ENCODE measurements at places on chromosomes 4 and X.

GRCh38 chr4:85854546-85854945 lies 379.6 kb downstream of the ARHGAP24 start:
- DNase-seq, result no peak

DNA sequence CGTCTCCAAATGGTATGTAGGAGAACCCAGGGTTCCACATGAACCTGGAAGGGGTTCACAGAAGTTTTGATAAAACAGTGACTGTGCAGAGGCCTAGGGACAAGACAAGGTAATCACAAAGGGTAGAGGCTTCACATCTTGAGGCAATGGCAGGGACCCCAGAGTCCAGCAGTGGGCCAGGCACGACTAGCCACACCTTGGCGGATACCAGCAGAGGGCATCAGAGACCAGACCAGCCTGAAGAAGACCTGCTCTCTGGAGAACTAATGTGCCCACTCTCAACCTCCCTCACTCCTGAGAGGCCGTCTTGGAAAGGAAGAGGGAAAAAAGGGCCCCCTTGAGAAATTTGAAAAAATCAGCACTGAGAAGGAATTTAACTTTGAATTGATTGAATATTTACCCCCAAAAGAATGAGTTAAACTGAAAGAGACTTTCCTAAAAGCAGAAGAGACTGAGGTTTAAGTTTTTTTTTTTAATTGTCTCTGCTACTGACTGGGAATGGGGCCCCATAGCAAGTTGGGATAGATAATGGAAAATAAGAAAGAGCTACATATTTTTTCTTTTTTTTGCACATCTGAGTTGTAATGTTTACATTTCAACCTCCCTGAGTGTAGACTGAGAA lies 243.8 kb upstream of the JADE1 start:
- DNase-seq, result peak; percentile 65

- no peak for DNase-seq
Measured at GRCh38 chr4:160836431-160836830, 1327.4 kb downstream of the FSTL5 start.

DNA sequence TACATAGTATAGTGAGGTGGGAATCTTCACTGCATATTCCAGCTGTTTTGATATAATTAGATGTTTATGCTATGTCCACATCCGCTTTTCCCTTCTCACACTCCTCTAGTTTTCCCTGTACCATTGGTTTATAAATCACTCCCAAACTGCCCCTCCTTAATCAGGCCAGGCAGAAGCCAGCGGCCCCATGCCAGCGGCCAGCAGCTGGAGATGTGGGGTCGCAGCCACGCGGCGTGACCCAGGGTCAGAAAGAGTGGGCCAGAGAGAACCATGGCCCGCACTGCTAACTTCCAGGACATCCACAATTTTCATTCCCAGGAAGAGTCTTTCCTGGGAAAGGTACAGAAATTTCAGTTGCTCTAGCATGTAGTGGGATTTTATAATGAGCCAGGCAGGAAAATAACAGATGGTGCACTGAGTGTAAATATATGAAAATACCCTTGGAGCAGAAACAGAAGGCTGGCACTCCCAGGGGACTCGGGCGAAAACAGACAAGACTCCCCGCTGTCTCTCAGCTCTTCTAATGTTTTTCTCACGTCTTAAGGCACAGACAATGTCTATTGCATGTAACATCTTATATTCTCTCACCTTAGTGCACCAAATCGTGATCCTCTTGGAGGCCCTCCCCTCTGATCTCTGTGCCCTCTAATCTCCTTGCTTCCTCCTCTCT lies 145.9 kb upstream of the ZFP42 start:
- no peak for DNase-seq

- DNase-seq, result peak; percentile 7
Measured at GRCh38 chrX:114508756-114509155, 75.1 kb upstream of the HTR2C start.

- DNase-seq, result no peak
Measured at GRCh38 chrX:74949717-74950116, 24.5 kb upstream of the NEXMIF start.

DNA sequence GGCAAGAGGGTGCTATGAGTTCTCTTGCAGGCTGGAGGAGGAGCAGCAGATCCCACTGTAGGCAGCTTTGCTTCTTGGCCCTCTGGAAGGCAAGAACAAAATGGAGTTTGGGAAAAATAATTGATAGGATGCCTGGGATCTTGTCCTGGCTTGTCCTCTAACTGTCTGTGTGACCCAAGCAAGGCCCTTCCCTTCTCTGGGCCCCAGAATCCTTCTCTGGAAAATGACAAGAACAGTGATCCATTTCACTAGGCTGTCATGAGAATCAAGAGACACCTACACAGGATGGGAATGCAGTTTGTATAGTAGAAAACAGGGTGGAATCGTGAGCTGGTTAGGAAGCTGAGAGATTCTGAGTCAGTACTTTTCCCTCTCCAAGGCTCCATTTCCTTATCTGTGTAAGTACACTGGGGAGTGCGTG lies 133.3 kb downstream of the PJA1 start:
- DNase-seq, result peak; percentile 19

DNA sequence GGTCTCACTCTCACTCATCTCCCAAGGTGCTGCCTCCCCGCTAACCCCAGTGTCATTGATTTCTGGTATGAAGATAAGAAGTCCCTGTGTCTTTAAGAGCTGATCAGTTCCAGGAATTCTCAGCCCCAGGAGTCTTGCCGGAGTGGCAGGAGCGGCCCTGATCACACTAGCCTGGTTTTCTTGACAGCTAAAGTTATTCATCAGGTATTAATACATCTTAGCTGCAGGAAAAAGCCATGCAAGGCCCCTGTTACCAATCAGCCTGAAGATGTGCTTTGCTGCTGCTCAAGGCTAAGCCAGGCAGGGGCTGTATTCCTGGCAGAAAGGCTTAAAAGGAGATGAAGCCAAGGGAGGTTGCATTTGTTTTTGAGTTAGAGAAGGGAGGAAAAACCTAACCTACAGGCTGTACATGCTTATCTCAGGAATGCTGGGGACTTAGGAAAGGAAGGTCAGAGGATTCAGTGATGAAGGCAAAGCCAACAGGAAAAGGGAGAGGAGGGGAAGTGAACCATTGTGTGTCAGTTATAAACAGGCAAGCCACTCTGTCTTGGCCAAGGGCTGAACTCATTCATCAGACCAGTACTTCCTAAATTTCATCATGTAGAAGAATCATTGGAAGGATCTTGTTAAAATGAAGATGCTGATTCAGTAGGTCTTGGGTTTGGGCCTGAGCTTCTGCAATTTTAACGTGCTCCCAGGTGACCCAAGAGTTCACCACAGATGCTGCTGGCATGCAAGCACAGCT lies 8.6 kb downstream of the SRPX start:
- no peak for DNase-seq

GRCh38 chrX:38124000-38124399 lies 96.7 kb downstream of the SRPX start:
- no peak for DNase-seq

DNA sequence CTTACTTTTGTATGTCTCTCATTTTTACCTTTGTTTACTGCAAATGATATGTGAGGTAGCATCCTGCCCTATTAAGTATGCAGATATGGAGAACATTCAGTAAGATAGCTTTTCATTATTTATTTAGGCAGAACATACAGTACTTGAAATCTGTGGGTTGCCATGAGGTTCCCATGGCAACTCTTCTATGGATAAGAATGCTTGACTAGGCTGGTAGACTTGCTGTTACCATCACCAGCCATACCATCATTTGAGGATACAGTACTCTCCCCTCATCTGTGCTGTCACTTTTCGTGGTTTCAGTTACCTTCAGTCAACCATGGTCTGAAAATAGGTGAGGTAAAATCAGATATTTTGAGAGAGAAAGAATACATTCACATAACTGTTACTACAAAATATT lies 56.7 kb downstream of the NAF1 start:
- DNase-seq, result no peak

- peak; percentile 31 for DNase-seq
Measured at GRCh38 chrX:39736216-39737211, 361.2 kb downstream of the BCOR start.

GRCh38 chr4:11259837-11260236 lies 168.9 kb downstream of the HS3ST1 start:
- no peak for DNase-seq

- no peak for DNase-seq
Measured at GRCh38 chr4:80207172-80207583, 9.9 kb downstream of the PRDM8 start.

GRCh38 chr4:6313216-6313615 lies 43.6 kb downstream of the WFS1 start:
- DNase-seq, result no peak

DNA sequence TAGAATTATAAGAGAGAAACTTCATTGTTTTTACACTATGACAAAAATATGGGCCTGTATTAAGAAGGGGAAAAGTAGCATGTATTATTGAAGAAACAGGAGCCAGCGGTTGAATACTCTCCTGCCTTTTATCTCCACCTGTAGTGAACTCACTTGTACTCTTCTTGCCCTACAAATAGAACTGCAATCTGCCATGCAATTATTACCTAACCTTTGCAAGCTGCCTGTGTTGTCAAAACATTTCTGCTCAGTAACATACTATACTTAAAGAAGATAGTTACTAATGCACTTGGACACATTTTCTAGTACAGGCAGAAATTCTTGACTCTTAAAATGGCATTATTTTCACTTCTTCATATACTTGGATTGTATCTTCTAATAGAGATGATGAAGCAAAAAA lies 818.4 kb upstream of the GRID2 start:
- no peak for DNase-seq

DNA sequence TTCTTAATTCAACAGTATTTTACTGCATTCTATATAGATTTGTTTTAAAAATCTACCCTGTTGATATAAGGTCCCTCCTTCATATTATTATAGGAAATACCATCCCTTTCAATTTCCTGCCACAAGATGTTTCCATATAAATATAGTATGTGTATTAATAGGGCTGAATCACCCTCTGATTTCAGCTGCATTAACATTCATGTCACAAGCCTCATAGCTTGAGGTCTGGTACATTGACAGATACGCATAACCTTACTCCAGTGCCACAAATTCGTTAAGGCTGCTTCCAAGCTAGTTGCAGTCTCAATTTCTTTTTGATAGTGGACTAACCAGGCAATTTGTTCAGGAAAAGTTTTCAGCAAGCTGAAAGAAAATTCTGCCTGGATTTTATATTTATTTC lies 128.4 kb downstream of the KLHL34 start:
- no peak for DNase-seq

- no peak for DNase-seq
Measured at GRCh38 chrX:1417921-1418771, 26.2 kb upstream of the SLC25A6 start.

GRCh38 chr4:41957634-41958033 lies 22.4 kb downstream of the TMEM33 start:
- DNase-seq, result peak; percentile 9

GRCh38 chr4:147479786-147480185 lies 1.1 kb upstream of the EDNRA start:
- DNase-seq, result no peak

DNA sequence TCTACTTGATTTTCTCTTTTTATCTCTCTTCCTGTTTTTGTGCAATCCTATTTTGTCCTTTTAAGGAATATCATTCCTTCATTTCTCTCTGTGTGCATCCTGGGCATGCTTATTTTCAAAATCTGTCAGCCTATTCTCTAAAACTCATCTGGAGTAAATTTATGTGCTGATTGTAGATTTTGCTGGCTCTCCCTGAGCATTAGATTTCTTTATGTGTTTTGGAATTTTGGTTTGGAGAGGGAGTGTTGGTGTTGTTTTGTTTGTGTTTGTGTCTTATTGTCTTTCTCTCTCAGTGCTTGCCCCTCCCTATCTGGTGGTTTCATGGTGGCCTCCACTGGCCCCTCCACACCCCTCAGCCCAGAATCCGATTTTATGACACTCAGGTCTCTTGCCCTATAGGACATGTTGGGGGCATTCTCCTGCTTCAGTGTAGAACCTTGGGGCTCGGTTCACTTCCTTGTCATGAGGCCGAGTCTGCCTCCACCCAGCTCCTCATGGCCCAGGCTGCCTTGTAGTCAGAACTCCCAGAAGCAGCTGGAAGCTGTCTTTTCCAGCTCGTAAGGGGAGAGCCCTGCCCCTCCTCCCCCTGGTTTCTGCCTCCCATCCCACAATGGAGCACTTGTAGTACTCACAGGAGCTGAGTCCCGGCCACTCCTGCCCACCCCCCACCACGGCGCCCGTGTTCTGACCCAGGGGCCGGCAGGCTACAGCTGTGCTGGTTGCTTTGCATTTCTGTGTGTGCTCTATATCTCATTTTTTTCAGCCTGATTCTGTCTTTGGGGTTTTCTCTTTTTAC lies 24.5 kb upstream of the PJA1 start:
- DNase-seq, result no peak

DNA sequence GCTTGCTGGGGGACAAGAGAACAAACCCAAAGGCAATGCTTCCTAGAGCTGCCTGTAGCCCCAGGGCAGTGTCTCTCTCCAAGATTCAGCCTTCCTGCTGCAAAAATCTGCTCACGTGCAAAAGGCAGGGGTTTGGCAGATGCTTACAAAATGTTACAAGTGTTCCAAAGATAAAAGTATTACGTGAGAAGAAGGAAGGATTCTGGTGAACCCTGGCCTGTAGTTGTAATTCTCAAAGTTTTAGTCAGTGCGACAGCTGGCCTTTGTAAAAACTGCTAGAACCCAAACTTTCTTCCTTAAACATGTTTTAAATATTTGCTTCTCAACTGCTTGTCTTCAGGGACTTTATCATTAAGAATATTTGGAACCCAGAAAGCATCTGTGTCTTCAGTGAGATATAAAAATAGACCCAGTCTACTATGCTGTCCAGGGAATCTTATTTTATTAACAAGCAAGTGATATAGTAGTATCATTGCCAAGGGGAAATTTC lies 232.3 kb downstream of the FRMPD4 start:
- no peak for DNase-seq

DNA sequence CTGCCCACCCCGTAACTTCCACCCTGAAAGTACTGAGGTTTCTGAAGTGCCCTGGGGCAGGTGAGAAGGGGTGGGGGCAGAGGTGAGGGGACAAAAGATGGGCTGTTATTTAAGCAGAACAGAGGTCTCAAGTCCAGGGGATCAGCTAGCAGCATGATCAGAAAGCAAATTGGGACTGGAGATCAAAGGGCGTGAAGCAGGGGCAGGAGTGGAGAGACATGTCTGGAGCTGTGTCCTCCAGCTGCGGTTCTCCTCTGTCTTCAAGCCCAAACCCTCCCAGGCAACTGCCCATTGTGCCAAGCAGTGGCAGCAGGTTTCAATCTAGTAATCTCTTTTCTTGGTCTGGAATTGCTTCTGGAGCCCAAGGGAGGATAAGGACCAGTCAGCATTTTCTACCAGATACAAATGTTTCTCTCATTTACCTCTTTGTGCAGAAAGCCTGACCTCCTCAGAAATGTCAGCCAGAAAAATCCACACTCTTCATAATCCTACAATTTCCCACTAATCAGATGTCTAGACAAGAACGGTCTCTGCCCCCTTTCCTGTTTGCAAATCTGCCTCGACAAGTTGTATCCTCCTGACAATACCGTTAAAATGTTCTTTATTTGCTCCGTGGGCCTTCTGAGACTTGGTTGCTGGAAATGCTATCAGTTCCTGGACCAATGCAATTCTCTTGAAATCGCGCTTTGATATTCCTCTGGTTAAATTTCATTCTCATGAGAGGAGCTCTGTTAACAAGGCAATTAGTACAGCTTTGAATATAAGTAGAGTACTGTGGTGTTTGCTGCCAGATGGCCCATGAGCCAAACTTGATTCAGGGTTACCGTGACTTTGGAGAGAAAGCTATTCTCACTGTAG lies 23.2 kb upstream of the RASL11B start:
- no peak for DNase-seq

GRCh38 chr4:104866809-104867208 lies 279.9 kb upstream of the TET2 start:
- no peak for DNase-seq
